Subcutaneous adipose tissue (tissue), 4 donors: ENCODE measurements at places on chromosomes 2 and 18. TPM values are rescaled to one million over a fixed set of nuclear protein-coding genes. Genes with fewer than 3 reads are reported as not detected.

The GRHL1 gene
- 1.9 TPM for total RNA-seq

The ALK gene
- total RNA-seq: 1.3 TPM

The NABP1 gene
- total RNA-seq: 84.9 TPM

The CCDC74B gene
- 2.1 TPM for total RNA-seq

The MSGN1 gene
- total RNA-seq: not detected

The UGT1A7 gene
- not detected for total RNA-seq

The CFAP65 gene
- total RNA-seq: not detected

The FAM110C gene
- not detected for total RNA-seq

The PROKR1 gene
- total RNA-seq: under 0.01 TPM
